ENCODE measurements at places on chromosomes 7 and 10.

- DNase-seq: no peak
These were observed 46.1 kb downstream of the ZNF467 start for GRCh38 chr7:149727053-149727898.

DNA sequence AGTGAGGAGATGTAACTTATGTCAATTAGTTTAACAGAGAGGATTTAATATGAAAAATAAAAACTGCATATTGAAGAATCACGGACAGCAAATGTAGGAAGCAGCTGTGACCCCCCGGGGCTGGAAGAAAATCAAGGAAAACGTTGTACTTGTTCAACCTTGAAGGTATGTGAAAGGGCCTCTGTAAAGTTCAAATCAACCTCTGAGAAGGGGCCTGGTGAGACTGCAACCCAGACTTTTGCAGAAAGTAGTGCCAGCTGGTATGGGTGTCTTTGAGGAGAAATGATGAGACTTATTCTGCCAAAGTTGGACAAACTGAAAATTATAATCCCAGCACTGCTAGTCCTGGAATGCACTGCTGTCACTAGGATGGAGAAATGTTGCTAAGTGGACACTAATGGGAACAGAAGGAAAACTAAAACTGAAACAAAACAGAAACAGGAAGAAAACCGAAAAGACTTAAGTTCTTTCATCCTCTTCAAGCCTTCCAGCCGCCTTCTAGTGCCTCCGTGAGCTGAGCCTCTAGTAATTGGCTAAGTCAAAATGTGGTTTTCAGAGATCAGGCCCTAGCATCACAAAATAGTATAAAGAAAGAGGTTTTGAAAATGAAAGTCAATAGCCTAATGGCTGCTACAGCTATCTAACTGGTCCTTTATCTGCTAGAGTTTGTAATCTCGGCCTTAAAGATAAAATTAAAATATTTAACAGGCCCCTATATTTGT, 253.7 kb upstream of the SORCS1 start:
- no peak for DNase-seq

DNA sequence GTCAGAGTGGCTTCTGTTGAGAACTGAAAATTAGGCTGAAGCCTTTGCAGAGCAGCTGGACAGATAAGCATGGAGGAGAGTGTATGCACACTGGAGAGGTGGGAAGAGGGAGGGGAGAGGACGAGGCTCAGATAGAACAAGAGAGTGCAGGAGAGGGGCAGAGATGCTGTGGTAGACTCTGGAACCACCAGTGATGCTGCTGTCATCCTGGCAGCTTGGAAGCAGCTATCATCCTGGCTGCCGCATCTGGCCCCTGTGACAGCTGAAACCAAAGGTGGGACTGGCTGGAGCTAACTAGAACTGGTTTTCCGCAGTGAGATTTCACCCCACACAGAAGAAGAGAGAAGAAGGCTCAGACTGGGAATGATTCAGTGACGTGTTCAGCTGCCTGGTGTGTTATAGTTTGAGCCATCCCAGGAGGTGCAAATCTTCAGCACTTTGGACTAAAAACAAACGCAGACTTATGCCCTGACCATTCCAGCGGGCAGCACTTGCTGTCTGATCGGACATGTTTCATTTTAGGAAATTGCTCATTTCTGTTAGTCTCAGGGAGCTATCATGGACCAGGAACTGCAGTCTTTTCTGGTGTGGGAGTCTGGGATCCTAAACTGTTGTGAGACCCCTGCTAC, 38.4 kb downstream of the EEPD1 start:
- no peak for DNase-seq

DNA sequence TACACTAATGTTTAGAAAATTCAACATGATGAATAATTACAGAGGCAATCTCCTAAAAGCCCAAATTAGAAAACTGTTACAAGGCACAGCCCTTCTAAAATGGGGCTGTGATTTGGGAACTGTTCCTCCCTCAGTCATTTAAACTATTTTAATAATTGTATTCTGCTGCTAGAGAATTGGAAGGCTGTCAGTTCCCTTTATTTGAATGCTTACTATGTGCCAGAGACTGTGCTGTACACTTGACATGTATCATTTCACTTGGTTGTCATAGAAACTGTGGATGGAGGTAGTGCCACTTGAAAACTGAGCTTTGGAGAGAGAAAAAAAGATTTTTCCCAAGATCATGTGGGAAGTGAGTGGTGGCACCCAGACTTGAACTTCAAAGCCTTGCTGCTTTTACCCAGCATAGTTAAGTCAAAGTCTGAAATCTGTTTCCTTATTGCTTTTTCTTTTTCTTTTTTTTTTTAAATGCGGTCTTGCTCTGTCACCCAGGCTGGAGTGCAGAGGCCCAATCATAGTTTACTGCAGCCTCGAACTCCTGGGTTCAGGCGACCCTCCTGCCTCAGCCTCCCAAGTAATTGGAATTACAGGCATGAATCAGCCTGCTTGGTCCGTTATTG, 23.6 kb downstream of the UBE2D1 start:
- DNase-seq: no peak

DNA sequence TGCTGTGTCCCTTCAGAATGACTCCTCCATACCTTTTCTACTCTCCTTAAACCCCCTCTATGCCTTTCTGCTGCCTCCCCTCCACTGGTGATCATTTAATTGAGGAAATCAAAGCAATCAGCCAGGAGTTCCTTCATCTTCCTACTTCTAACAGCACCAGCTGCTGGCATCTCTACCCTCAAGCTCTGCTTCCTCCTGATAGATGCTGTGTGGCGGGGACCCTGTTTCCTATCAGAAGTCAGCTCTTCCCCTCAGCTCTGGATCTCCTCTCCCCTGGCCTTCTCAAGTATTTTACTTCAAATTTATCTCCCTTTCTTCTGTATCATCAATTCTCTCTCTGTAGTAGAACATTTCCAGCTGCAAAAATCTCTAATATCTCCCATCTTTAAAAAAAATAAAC, 183.7 kb downstream of the ELMO1 start:
- DNase-seq: no peak

GRCh38 chr7:44112231-44112996, 8.3 kb downstream of the AEBP1 start:
- no peak for DNase-seq

DNA sequence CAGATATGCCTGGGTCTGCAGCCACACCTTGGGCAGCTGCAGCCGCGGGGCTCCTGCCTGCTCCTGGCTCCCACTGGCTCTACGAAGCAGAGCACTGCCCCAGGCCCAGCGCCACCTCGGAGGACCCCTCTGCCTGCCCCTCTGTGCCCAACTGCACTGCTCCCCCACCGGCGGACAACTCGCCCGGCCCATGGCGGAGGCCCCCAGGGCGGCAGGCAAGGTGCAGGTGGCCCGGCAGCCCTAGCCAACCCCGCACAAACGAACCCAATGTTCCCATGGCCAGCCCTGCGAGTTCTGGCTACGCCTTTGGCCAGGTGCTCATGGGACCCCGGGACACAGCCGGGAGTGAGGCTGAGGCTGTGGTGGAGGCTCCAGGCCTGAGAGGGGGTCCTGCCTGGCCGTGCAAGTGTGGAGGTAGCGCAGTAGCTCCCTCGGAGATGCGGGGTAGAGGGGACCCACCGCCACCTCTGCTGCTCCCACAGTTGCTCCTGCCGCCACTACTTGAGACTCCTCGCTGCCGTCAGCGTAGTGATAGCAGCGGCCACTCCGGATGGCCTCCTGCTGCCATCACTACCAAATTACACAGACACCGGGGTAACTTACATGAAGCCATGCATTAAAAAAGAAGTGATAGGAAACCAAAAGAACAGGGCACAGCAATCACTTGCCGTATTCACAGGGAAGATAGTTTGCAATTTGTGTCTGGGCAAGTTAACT, 97.3 kb upstream of the SP4 start:
- no peak for DNase-seq
